ENCODE measurements at places on chromosomes 4 and X. TPM values are rescaled to one million over a fixed set of nuclear protein-coding genes. Genes with fewer than 3 reads are reported as not detected.

GRCh38 chrX:51421972-51422597, 74.3 kb downstream of the NUDT11 start:
- no peak for DNase-seq

- no peak for DNase-seq
These were observed 35.0 kb upstream of the SLC4A4 start for GRCh38 chr4:71303850-71304249.

The HS6ST2 gene
- polyA plus RNA-seq: not detected

The PNPLA4 gene
- polyA plus RNA-seq: 25.1 TPM

The SMARCA1 gene
- polyA plus RNA-seq: 0.52 TPM

The MAML3 gene
- 0.15 TPM for polyA plus RNA-seq

DNA sequence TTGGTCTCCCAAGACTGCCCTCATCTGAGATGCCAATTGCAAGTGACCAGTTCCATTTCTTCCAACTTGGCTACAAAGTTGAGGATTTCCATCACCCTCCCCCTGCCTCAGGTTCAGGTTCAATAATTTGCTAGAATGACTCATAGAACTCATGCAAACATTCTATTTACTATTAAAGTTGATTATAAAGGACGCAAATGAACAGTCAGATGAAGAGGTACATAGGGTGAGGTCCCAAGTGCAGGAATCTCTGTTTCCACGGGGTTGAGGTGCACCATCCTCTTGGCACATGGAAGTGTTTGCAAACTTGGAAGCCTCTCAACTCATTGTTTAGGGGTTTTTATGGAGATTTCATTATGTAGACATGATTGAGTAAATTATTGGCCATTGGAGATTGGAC, 41.0 kb downstream of the FGFBP1 start:
- DNase-seq: no peak

DNA sequence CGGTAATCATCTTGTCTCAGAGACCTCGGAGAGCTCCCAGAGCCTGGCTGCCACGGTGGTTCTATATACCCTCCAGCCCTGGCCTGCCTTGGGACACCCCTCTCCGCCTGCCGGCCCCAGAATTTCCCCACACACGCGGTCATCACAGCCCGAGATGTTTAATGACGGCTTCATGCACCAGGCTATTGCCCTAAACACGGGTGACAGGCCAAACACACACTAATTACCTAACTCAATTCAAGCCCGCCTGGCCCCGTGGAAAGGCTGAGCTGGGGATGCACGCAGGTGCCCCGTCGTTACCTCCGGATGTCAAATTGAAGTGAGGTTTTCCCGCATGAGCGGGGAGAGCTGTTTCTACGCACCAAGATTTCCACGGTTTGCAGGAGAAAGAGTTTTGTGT, 72.9 kb upstream of the PPP2R3B start:
- no peak for DNase-seq

The PABPC4L gene
- polyA plus RNA-seq: not detected

The ITGB1BP2 gene
- not detected for polyA plus RNA-seq

Data from CD4-positive, alpha-beta memory T cell (primary cell).